ENCODE measurements at places on chromosomes 13 and 19. TPM values are rescaled to one million over a fixed set of nuclear protein-coding genes. Genes with fewer than 3 reads are reported as not detected.

The SCEL gene
- total RNA-seq = not detected

- no peak for DNase-seq
Observed at GRCh38 chr19:45448887-45449299, 18.9 kb upstream of the FOSB start.

DNA sequence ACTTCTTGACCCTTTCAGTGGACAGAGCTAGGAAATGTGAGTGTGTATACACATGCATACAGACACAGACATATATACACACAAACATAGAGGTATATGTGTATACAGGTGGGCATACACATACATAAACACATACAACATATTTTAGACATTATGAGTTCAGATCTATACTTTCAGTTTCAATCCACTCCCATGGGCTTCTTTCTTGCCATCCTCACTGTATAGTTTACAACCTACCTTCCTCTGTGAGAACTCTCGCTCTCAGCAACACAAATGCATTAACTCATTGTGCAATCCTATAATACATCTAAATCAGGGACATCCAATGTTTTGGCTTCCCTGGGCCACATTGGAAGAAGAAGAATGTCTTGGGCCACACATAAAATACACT is 21.2 kb upstream of the SCEL start:
- no peak for DNase-seq

- no peak for DNase-seq
Observed at GRCh38 chr19:40147693-40148347, 43.4 kb upstream of the MAP3K10 start.

DNA sequence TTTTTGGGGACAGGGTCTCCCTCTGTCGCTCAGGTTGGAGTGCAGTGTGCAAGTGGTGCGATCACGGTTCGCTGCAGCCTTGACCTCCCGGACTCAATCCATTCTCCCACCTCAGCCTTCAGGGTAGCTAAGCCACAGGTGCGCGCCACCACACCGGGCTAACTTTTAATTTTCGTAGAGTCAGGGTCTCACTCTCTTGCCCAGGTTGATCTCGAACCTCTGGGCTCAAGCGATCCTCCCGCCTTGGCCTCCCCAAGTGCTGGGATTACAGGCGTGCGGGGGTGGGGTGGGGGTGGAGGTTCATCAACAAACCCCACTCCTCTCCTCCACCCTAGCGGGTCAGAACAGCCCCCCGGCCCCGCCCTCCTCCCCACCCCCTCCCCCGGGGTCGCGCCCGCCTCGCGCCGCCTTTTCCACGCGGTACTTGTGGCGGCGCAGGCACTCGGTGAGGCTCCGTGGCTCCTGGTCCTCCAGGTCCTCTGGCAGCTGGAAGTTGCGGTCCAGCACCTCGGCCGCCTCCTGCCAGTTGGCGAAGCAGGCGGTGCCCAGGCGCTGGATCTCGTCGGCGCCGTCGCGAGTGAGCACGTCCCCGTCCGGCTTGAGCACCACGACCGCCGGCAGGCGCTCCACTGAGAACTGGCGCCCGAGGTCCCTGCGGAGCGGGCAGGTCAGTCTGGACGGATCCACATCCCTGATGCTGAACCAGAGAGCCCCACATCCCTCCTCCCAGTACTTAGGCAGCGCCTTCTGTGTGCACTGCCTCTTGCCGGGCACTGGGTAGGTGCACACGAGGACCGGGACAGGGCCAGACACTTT is 5.2 kb downstream of the NXNL1 start:
- DNase-seq = no peak

GRCh38 chr13:102658660-102659059 is 36.2 kb downstream of the METTL21C start:
- DNase-seq = no peak
